ENCODE measurements at places on chromosomes 12 and 14. TPM values are rescaled to one million over a fixed set of nuclear protein-coding genes. Genes with fewer than 3 reads are reported as not detected.

GRCh38 chr12:68539615-68539952 is 71.1 kb upstream of the RAP1B start:
- H3K4me3 ChIP-seq: no peak overlapping the region
- no peaks in the 10 kb centered on the region for H3K4me1 ChIP-seq
- no peaks in the 10 kb centered on the region for H3K36me3 ChIP-seq
- no peak for DNase-seq
- H3K27me3 ChIP-seq: no peaks in the 10 kb centered on the region

DNA sequence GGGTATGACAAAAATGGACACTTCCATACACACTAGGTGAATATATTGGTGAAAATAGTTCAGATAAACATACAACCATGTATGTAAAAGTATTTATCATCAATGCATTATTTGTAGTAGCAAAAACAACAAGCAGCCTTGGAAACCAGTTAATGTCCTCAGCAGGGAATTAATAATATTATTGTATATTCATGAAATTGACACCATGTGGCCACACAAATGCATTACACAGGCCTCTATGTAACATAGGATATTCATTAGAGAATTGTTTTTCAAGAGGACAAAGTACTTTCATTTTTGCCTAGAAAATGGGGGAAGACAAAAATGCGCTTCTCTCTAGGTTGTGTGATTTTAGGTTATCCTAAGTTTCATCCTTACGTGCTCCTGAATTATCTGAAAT is 24.3 kb downstream of the SPRING1 start:
- no peak for DNase-seq
- H3K4me1 ChIP-seq: peaks cover 8% of the 10 kb centered on the region
- H3K36me3 ChIP-seq: peaks cover 40% of the 10 kb centered on the region
- no peaks in the 10 kb centered on the region for H3K27me3 ChIP-seq
- H3K4me3 ChIP-seq: no peak overlapping the region

- no peaks in the 10 kb centered on the region for H3K27me3 ChIP-seq
- no peaks in the 10 kb centered on the region for H3K4me1 ChIP-seq
- no peaks in the 10 kb centered on the region for H3K36me3 ChIP-seq
Measured at GRCh38 chr14:61222388-61222787, 58.8 kb downstream of the TMEM30B start.

GRCh38 chr12:88325076-88325815 is 183.1 kb downstream of the TMTC3 start:
- peak; percentile 77 for DNase-seq
- no peaks in the 10 kb centered on the region for H3K36me3 ChIP-seq
- H3K4me3 ChIP-seq: peak overlapping the region; percentile 22
- H3K4me1 ChIP-seq: peaks cover 11% of the 10 kb centered on the region
- H3K27me3 ChIP-seq: no peaks in the 10 kb centered on the region

DNA sequence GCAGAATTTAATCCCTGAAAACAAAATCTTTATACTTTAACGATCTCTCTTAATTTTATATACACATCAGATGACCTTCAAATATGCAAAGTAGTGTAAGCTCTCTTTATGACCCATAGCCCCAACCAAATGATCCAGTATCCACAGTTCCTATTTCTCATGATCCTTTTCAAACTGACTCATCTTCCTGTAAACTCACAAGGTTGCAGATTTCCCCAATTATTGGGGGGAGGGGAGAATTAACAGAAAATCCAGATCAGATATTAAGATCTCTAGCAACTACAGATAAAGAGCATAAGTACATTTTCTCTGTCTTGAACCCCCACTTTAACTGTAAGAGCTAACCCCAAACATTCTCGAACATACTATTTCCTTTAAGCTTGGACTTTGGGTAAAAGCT is 12.5 kb downstream of the GNS start:
- peak overlapping the region; percentile 32 for H3K27ac ChIP-seq
- H3K4me3 ChIP-seq: no peak overlapping the region
- H3K4me1 ChIP-seq: peaks cover 18% of the 10 kb centered on the region
- peak; percentile 38 for DNase-seq
- H3K36me3 ChIP-seq: peaks cover 47% of the 10 kb centered on the region

DNA sequence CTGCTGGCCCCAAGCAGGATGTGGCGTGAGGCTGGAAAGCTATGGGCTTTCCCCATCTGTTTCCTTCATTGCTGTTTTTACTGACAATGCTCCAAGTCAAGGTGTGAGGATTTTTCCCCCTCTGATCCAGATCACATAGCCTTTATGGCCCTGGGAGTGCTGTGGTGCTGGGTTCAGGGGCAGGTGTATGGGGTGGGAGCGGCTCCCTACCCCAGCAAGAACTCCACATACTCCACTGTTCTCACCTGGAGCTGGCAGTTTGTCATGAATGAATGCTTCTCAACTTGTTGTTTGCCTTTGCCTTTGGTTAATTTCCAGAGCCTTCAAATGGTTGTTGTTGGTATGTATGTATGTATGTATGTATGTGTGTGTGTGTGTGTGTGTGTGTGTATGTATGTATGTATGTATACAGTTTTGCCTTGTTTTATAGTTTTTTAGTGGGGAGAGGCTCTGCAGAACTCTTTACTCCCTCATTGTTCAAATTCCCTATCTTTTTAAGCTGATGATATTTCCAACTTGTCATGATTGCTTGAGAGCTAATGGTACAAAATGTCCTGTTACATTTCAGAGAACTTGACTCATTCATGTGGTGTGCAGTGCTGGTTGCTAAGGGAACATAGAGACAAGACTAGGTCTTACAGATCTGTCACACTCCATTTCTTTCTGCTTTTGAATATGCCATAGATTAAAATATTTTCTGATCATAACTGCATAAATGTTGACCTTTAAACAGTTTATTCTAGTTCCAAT is 36.6 kb upstream of the ASPG start:
- no peaks in the 10 kb centered on the region for H3K27me3 ChIP-seq
- peak overlapping the region; percentile 99 for H3K27ac ChIP-seq
- DNase-seq: peak; percentile 21
- no peaks in the 10 kb centered on the region for H3K36me3 ChIP-seq
- peaks cover 26% of the 10 kb centered on the region for H3K4me1 ChIP-seq
- H3K4me3 ChIP-seq: peak overlapping the region; percentile 50

GRCh38 chr12:99055299-99055698 is 410.2 kb downstream of the APAF1 start:
- H3K27ac ChIP-seq: no peak overlapping the region
- no peak for DNase-seq
- no peaks in the 10 kb centered on the region for H3K36me3 ChIP-seq
- H3K4me3 ChIP-seq: no peak overlapping the region

DNA sequence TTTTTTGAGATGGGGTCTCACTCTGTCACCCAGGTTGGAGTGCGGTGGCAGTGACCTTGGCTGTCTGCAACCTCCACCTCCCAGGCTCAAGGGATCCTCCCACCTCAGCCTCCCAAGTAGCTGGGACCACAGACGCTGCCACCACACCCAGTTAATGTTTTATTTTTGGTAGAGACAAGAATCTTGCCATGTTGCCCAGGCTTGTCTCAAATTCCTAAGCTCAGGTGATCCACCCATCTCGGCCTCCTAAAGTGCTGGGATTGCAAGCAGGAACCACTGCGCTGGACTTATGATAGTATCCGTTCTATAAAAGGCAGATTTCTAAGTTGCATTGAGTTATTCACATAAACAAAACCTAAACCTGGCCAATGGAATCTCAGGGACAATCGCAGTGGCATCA is 321.1 kb upstream of the PRICKLE1 start:
- no peaks in the 10 kb centered on the region for H3K4me1 ChIP-seq
- H3K27ac ChIP-seq: no peak overlapping the region
- H3K4me3 ChIP-seq: no peak overlapping the region
- no peaks in the 10 kb centered on the region for H3K27me3 ChIP-seq
- DNase-seq: no peak

DNA sequence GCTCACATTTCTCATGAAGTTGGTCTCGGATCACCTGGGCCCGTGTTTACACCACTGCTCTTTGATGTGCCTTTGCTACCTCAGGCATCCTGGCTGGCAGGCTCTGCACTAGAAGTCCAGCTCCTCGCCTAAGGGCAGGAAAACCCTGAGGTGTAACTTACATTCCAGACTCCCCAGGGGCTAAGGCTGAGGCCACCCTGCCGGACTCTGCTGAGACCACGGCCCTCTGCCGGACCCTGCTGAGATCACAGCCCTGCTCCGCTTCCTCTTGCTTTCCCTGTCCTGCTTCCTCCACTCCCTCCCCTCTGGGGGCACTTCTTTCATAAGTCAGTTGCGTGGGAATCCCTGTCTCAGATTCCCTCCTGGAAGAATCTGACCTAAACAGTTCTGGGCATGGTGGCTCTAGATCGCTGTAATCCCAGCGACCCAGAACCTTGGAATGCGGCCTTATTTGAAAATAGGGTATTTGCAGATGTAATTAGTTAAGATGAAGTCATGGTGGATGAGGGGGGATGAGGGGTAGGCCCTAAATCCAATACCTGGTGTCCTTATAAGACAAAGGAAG is 17.2 kb downstream of the RILPL1 start:
- no peak overlapping the region for H3K4me3 ChIP-seq
- peaks cover 19% of the 10 kb centered on the region for H3K4me1 ChIP-seq
- no peak for DNase-seq
- no peaks in the 10 kb centered on the region for H3K27me3 ChIP-seq

DNA sequence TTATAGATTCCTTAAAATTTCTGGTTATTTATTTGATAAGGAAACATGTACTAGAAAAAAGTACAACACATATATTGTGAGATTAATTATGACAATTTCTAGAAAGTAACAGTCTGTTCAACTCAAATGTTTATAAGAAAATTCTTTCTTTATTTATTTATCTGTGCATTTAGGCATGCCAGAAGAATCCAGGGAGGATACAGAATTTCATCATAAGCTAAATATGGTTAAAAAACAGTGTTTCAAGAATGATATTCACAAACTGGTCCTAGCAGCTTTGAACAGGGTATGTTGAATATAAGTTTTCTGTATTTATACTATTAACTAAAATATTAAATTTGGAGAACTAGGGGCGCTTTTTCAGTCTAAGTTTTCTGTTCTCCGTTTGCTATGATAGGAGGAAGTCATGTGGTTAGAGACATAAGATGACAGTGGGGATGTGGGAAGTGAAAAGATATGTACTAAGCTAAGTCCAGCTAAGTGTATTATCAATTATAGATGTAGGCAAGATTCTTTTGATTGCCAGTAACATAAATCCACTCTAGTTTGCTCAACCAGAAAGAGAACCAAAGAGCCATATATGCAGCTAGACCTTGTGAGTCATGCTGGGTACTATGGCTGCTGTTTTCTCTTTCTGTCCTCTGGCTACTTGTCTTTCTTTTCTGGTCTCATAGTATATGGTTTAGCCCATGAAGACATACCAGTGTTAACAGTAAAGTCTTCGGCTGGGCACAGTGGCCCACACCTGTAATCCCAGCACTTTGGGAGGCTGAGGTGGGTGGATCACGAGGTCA is 39.0 kb downstream of the LRRK2 start:
- no peak overlapping the region for H3K4me3 ChIP-seq
- no peak overlapping the region for H3K27ac ChIP-seq
- H3K27me3 ChIP-seq: no peaks in the 10 kb centered on the region
- H3K4me1 ChIP-seq: no peaks in the 10 kb centered on the region

GRCh38 chr12:6093764-6094163 is 30.7 kb downstream of the VWF start:
- H3K27ac ChIP-seq: peak overlapping the region; percentile 77
- peak; percentile 34 for DNase-seq
- H3K4me1 ChIP-seq: peaks cover 33% of the 10 kb centered on the region
- no peaks in the 10 kb centered on the region for H3K36me3 ChIP-seq
- peak overlapping the region; percentile 54 for H3K4me3 ChIP-seq

DNA sequence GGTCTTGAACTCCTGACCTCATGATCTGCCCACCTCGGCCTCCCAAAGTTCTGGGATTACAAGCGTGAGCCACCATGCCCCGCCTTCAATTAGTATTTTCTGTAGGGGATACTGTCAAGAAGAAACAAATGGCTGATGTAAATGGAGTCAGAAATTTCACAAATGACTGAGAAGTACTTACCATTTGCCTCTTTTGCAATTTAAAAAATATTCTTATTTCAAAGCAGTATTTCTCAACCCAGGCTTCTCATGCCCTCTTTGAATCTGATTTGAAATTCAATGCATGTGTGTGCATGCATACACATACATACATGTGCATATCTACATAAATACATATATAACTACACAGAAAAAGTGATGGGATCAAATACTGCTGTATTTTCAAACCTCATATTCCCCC is 4.4 kb downstream of the PSMA6 start:
- peaks cover 26% of the 10 kb centered on the region for H3K36me3 ChIP-seq
- peaks cover 24% of the 10 kb centered on the region for H3K4me1 ChIP-seq
- H3K4me3 ChIP-seq: no peak overlapping the region
- DNase-seq: peak; percentile 11
- no peaks in the 10 kb centered on the region for H3K27me3 ChIP-seq

DNA sequence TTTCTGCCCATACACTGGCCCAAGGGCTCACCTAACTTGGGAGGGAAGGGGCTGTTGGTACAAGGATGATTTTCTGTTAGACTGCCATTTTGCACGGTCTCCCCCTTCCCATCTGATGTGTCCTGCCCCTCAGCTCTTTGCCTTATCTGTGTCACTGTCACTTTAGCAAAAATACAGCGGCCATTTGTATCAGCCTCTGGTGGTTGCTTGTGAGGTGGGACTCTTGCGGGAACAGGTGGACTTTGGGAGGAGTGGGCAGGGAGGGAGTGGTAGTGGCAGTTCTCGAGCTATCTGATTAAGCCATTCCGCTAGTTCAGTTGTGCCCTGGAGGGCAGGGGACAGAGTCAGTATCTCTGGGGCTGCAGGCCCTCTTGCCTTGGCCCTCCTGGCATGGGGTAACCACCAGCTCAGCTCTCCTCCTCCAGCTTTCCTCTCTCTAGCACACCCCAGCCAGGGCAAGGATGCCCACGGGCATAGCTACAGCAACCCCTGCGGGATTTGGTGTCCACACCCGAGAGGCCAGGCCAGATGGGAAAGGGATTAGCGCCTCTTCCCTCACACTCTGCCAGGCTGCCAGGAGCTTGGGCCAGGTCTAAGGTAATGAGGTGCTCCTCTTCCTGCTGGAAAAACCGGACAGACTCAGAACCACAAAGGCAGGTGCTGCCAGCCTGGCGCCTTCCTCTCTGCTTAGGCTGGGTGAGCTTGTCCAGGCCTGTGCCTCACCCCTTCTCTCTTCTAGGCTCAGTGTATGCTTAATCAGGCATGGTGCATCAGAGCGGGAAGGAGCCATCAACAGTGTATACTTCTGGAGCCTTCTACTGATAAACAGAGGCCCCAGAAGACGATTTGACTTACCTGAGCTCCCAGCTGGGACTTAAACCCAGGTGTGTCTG is 8.7 kb downstream of the SLC48A1 start:
- no peak overlapping the region for H3K4me3 ChIP-seq
- H3K27ac ChIP-seq: peak overlapping the region; percentile 50
- H3K4me1 ChIP-seq: peaks cover 22% of the 10 kb centered on the region
- H3K36me3 ChIP-seq: peaks cover 37% of the 10 kb centered on the region
- no peak for DNase-seq
- no peaks in the 10 kb centered on the region for H3K27me3 ChIP-seq

RIMKLB gene
- total RNA-seq: 34.4 TPM

GAS2L3 gene
- total RNA-seq: 32.6 TPM

OR6C2 gene
- total RNA-seq: not detected

BMP4 gene
- total RNA-seq: 0.28 TPM

OASL gene
- total RNA-seq: 0.47 TPM

CFAP251 gene
- 19.7 TPM for total RNA-seq

TGM1 gene
- total RNA-seq: 16.9 TPM

ERBB3 gene
- 3.7 TPM for total RNA-seq

CLEC4D gene
- not detected for total RNA-seq

C14orf132 gene
- not detected for total RNA-seq

TAS2R9 gene
- not detected for total RNA-seq

GPR68 gene
- total RNA-seq: 0.10 TPM

NXPH4 gene
- total RNA-seq: 2.8 TPM

KRT6B gene
- 3.3 TPM for total RNA-seq

Data from MCF 10A (cell line).